ENCODE measurements at places on chromosomes 3 and 15.

DNA sequence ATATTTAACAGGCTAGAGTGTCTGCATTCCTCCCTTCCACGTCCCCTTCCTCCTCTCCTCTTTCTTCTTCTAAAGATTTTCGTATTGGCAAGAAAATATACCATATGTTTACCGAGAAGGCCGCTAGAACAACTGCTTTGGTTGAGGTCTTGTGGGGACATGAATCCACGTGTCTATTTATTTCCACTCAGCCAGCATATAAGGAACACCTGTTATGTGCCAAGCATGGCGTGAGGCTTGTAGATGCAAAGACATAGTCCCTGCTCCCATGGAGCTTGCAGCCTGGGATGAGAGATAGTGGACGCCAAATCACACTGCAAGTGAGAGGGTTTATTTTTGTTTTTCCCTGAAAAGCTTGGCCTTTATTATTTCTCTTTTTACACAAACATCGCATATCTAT lies 57.1 kb downstream of the SLC7A14 start:
- DNase-seq, result no peak

- DNase-seq, result no peak
Measured at GRCh38 chr3:53815067-53815466, 31.2 kb downstream of the CHDH start.

GRCh38 chr15:64070965-64071851 lies 22.4 kb downstream of the CIAO2A start:
- DNase-seq, result no peak

- no peak for DNase-seq
Measured at GRCh38 chr3:60551455-60552209, 699.6 kb downstream of the FHIT start.

GRCh38 chr3:148531836-148532235 lies 165.9 kb upstream of the AGTR1 start:
- DNase-seq, result no peak

DNA sequence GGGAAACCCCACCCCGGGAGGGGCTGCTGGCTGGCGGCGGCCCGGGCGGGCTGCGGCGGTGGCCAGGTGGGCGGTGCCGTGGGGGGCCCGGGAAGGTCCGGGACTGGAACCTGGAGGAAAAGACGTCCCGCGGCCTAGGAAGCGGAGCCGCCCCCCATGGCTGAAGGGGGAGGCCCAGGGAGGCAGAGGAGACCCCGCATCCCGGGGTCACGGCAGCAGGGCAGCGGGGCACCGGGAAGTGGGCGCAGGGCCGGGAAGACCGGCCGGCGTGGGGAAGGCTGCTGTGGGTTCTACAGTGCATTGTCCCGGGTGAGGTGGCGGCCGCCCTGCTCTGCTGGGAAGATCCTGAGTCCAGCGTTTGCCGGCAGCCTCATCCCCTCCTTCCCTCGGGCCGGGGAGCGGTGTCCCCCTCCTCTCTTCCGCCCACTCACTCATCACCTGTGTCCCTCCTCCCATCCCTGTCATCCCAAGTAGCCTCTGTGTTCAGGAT lies 525 bp upstream of the FSTL1 start:
- DNase-seq, result no peak

GRCh38 chr15:65633752-65634151 lies 12.0 kb downstream of the SLC24A1 start:
- DNase-seq, result no peak

DNA sequence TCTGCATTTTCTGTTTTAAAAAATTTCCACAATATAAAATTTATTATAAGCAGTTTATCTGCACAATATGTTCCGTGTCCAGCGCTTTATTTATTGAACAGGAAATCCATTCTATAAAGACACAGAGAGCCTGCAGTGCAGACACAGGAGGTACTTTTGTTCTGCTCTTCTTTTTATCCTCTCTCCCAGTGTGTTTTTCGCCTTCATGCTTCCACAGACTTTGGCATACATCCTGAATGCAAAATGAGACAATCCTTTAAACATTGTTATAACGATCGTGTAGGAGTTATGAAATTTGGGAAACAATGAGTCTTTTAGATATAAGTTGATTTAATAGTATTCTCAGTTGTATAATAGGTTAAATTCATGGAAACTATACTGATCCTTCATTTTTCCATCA lies 749.2 kb downstream of the NAALADL2 start:
- no peak for DNase-seq

DNA sequence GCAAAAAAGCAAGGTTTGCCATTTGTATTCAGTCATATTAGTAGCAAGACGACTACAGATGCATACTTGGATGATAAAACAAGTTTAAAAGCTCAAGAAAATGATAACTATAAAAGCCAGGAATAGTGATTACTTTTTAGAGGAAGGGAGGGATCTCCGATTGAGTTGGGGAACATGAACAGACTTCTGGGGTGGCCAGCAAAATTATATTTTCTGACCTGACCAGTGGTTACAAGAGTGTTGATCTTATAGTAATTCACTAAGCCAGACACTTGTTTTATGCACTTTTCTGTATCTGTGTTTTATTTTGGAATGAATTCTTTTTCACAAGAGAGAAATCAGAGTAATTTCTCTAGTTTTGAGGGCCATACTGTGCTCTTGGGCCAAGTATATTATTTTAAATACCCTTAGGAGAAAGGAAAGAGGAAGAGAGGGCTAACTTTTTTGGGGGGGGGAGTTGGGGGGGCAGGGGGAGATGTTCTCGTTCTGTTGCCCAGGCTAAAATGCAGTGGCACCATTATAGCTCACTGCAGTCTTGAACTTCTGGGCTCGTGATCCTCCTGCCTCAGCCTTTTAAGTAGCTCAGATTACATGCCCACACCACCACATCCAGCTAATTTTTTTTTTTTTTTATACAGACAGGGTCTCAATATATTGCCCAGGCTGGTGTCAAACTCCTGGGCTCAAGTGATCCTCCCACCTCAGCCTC lies 57.3 kb downstream of the TGFBR2 start:
- no peak for DNase-seq

DNA sequence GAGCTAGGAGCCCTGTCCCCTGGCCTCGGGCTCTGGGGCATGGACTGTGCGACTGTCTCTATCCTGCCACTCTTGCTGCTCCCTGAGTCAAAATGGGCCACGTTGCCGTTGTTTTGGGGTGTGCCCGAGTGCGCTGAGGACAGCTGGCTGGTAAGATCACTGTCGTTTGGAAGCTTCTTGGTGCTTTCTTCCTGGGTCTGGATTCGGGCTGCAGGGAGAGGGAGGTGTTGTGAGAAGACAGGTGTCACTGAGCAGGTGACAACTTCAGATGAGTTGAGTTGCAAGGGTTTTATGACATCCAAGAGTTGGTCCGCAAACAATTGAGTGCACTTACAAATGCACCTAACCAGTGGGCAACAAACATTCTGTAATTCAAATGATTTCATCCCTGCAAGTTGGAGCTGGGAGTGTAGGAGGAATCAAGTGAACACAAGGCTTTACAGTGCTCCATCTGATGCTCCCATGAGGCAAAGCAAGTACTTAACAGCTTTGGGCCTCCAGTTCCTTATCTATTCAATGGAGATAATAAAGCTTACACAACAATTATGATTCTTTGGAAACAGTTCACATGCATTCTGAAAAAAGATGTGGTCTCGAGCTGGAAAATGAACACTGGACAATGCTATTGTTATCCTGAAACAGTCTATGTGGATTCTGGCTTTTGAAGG lies 11.0 kb upstream of the STARD5 start:
- no peak for DNase-seq

DNA sequence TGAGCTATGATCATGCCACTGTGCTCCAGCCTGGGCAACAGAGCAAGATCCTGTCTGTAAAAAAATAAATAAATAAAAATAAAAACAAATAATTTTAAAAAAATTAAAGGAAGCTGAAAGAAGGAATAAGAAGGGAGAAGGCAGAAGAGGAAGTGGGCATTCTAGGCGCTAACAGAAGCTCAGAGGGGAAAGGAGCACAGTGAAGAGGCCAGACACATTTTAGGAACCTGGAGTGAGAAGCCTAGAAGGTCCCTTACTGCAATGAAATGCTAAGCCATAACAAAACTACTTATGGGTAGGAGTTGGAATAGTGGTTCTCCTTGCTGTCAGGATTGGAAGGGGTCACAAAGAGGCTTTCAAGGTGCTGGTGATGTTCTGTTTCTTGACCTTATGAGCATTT lies 64.0 kb downstream of the ITGB5 start:
- no peak for DNase-seq

GRCh38 chr3:140834266-140835037 lies 107.2 kb upstream of the SLC25A36 start:
- DNase-seq, result no peak

GRCh38 chr3:147424581-147425387 lies 15.6 kb downstream of the ZIC1 start:
- DNase-seq, result no peak

DNA sequence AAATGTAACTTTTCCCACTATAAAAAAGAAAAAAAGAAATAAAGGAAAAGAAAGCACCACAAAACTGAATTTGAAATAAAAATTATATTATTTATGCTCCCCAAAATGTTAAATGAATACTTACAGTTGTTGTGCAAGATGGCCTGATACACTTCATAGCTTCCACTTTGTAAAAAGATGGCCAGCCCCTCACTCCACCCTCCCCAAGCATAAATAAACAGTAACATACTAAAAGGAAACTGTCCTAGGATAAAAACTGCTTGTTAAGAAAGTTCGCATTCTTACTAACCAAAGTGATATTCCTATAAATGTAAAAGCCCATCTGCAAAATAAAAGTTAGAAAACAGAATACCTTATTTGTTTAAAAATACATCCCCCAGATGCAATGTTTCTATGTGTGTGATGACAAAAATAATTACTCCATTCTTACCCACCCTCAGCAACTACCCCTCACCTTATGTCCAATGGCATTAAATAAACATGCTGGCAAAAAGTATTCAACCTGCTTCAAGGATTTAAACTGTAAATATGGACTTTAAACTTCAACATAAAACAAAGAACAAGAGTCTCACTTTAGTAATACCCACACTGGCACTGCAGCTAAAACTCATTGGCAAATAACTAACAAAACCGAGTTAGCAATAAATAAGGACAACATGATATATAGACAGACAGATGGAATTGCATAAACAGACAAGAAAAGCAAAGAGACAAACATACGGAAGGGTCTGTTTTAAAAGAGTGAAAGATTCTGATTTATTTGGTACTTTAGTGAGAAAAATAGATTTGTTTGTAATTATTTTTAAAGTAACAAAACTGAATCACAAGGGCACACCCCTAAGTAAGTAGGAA lies 47.7 kb downstream of the ZBTB20 start:
- DNase-seq, result no peak

DNA sequence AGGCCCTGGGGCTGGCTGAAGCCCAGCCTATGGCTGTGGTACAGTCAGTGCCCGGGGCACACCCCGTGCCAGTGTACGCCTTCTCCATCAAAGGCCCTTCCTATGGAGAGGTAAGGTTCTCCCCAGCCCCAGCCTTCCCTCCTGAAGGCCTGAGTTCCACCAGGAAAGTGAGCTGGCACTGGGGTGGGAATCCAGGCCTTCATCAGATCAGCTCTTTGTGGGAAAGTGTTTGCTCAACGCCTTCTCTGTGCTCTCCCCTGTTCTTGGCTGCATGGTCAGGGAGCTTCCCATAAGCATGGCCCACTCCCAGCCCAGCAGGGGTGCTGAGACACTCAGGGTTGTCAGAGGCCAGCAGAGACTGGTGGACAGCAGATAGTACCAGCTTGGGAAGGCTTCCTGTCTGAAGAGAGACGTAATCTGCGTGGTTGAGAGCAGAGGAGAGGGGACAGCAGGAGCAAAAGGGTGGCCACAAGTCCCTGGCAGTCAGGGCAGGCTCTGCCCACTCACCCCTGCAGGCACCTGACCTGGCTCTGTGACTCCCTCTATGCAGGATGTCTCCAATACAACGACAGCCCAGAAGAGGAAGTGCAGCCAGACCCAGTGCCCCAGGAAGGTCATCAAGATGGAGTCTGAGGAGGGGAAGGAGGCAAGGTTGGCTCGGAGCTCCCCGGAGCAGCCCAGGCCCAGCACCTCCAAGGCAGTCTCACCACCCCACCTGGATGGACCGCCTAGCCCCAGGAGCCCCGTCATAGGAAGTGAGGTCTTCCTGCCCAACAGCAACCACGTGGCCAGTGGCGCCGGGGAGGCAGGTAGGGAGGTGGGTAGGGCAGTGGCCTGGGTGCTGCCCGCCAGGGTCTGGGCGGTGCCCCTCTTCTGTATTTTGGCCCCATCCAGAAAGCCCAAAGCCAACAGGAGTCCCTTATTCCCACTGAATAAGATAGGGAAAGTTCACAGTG lies 38.4 kb downstream of the PML start:
- DNase-seq, result no peak

DNA sequence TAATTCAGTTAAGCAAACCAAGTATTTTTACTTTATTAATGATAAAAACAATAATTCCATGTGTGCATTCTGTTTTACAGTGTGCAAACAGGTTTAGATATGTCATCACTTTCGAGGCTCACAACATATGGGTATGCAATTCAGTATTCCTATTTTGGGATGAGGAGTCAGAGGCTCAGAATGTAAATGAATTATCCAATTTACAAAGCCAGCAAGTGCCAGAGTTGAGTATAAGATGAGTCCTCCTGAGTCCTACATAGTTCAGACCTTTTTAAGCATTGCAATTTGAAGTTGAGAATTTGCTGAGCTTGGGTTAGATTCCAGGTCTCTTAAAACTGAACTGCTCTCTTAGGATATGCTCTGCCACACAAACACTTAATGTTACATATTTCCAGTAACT lies 424.2 kb upstream of the ROBO2 start:
- no peak for DNase-seq

DNA sequence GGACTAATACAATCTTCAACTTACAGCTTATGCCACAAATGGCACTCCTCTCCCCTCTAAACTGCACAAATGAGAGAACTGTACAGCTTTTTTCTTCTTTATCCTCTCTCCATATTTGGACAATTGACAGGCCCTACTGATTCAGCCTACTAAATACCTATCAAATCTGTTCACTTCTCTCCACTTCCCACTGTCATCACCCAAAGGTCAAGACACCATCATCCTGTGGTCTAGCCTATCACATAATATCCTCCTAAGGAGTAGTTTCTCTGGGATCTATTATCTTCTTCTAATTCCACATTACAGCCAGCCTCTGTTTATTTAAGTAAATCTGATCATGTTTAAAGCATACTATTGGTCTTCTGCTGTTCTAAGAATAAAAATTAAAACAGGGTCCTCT lies 33.0 kb upstream of the SLC12A8 start:
- no peak for DNase-seq

- DNase-seq, result no peak
Measured at GRCh38 chr15:31010036-31010435, 18.6 kb upstream of the MTMR10 start.

- DNase-seq, result no peak
Measured at GRCh38 chr3:112247900-112248299, 46.1 kb downstream of the SLC9C1 start.

GRCh38 chr3:112365636-112366035 lies 32.7 kb downstream of the CD200 start:
- no peak for DNase-seq

DNA sequence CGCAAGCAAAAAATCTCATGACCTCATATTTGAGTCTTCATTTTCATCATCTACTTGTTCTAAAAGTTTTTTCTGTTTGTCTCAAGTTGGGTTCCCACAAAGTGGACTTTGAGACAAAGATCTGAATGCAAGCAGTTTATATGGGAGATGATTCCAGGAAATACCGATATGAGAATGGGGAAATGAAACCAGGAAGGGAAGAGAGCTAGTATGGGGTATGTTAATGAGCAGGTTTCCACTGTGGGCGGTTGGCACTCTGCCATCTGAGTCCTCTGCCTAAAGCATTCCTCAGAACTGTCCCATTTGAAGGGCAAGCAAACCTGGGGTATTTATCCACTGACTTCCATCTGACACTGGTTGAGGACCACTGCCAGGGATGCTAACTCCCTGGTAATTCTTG lies 8.8 kb downstream of the ADPRH start:
- DNase-seq, result no peak
